A673 (cell line): ENCODE measurements at places on chromosomes 12 and 14.

DNA sequence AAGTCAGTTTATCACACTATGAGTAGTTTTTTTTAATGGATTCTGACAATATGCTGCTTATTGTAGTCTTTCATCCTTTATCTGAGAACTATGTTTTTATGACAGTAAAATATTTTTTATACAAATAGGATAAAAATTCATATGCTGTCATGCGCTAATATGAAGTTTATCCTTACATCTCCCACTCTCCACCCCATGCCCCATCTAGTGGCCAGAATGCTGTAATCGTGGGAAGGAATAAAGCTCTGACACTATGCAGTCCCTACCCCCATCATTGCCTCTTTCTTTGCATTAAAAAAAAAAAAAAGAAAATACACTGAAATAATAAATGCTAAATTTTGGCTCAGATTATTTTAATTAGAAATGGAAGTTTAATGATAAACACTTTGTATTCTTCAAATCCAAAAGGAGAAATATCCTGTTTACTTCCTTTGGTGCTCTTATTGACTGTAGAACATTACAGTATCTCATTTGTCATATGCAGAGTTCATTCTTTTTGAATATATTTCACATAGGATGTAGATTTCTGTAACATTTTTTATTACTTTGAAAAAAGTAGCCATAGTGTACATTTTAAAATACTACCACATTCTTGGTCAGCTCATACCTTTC lies 145.9 kb upstream of the SLCO1C1 start:
- DNase-seq = peak; percentile 55

GRCh38 chr12:116368196-116369194 lies 91.0 kb upstream of the MED13L start:
- DNase-seq = no peak

GRCh38 chr12:3559601-3560294 lies 68.7 kb downstream of the PRMT8 start:
- no peak for DNase-seq

DNA sequence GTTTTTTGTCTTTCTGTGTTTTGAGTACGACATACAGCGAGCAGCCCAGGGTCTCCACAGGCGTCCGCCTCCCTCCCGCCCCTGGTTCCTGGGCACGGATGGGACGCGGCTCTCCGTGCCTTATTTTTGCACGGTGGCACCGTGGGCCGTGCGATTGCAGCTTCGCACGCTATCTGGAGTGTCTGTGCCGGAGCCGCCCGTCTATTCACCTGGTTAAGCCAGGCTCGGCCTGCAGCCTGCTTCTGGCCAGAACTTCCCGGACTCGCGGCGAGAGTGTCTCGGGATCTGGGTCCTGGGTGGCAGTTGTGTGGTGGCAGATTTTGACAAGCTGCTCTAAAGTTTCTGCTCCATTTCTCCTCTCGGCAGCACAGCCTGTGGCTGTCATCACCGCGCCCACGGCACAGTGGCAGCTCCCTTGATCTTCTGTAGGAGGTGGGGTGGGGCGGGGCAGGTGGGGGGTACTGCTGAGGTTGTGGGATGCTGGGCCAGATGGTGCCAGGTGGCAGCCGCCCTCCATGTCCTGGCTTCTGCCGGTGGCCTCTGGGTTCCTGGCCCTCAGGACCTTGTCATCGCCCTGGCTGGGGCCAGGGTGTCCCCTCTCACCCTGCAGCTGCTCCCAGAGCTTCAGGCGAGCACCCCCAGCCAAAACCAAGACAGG lies 2.9 kb downstream of the MMP17 start:
- DNase-seq = peak; percentile 77
